Neural cell (in vitro differentiated cells): ENCODE measurements at places on chromosomes 1 and 21. TPM values are rescaled to one million over a fixed set of nuclear protein-coding genes. Genes with fewer than 3 reads are reported as not detected.

CLCNKB gene
- polyA plus RNA-seq, result not detected in 2 replicates

NTMT2 gene
- polyA plus RNA-seq, result 0.27 and 0.44 TPM in 2 replicates

RAB3B gene
- 15.0 and 17.8 TPM in 2 replicates for polyA plus RNA-seq

PGLYRP4 gene
- not detected in 2 replicates for polyA plus RNA-seq

OR10J1 gene
- not detected in 2 replicates for polyA plus RNA-seq

HSD11B1 gene
- not detected in 2 replicates for polyA plus RNA-seq

PCAT6 gene
- 0.76 and 1.5 TPM in 2 replicates for polyA plus RNA-seq

SELL gene
- polyA plus RNA-seq, result not detected in 2 replicates

RYR2 gene
- polyA plus RNA-seq, result 3.8 and 5.1 TPM in 2 replicates

FMO5 gene
- not detected in 2 replicates for polyA plus RNA-seq
